ENCODE measurements at places on chromosomes 7 and 10. TPM values are rescaled to one million over a fixed set of nuclear protein-coding genes. Genes with fewer than 3 reads are reported as not detected.

TAS2R4 gene
- total RNA-seq = 0.74 TPM

TAS2R38 gene
- not detected for total RNA-seq

GIMAP5 gene
- total RNA-seq = 103 TPM

HDAC9 gene
- total RNA-seq = 11.3 TPM

CALML5 gene
- not detected for total RNA-seq

ICA1 gene
- 51.3 TPM for total RNA-seq

FAM237B gene
- not detected for total RNA-seq

- DNase-seq = no peak
Observed at GRCh38 chr7:2774935-2775334, 69.2 kb downstream of the GNA12 start.

GRCh38 chr7:44383566-44383965 is 58.2 kb upstream of the CAMK2B start:
- no peak for DNase-seq

GRCh38 chr7:27700501-27700900 is 37.8 kb upstream of the HIBADH start:
- DNase-seq = no peak

DNA sequence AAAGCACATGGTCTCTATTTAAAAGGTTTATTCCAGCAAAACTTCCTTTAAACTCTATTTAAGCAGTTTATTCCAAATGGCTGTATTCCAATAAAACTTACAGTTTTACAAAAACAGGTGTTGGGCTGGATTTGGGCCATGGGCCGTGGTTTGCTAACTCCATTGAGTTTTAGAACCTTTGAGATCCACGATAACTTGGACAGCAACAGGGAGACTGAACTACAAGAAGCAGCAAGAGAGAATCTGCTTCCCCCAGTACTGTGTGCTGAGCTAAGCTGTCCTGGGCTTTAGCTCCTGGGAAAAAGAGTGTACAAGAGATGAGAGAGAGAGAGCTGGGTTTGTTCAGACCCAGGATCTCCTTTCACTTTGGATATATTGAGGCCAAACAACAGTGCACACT is 204.0 kb upstream of the CELF2 start:
- DNase-seq = no peak

GRCh38 chr10:110008518-110009339 is 945 bp downstream of the ADD3 start:
- peak; percentile 65 for DNase-seq

GRCh38 chr10:100775386-100775785 is 30.0 kb downstream of the PAX2 start:
- DNase-seq = no peak

DNA sequence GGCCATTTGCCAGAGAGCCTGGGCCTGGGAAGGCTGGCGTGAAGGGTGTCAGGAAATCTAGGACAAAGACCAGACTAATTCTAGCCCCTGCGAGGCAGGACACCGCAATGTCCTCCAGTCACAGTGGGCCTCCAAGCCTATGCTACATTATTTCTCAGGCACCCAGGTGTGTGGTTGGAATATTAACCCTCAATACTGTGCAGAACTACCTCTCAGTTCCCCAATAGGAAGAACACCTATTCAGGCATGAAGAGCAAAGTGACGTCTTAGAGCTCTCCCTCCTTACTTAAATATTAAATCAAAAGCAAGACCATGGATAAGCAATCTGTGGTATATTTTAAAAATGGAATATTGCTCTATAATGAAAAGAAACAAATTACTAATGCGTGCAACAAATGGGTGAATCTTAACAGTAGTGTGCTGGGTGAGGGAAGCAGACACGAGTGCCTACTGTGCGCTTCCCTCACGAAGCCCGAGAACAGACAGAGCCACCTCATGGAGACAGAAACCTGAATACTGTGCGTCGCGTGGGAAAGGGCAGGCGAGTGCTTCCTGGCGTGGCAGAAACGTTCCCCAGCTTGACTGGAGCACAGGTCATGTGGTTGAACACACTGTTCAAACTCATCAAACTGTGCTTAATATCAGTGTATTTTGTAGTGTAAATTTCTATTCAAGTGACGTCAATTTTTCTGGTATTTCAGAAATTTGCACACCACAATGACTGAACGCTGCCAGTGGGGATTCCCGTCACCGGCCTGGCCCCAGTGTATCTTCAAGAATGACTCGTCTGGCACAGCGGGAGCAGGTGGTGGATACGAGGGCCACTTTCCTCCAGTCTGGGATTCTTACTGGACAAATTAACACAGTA is 15.5 kb upstream of the PTPRN2 start:
- DNase-seq = no peak

DNA sequence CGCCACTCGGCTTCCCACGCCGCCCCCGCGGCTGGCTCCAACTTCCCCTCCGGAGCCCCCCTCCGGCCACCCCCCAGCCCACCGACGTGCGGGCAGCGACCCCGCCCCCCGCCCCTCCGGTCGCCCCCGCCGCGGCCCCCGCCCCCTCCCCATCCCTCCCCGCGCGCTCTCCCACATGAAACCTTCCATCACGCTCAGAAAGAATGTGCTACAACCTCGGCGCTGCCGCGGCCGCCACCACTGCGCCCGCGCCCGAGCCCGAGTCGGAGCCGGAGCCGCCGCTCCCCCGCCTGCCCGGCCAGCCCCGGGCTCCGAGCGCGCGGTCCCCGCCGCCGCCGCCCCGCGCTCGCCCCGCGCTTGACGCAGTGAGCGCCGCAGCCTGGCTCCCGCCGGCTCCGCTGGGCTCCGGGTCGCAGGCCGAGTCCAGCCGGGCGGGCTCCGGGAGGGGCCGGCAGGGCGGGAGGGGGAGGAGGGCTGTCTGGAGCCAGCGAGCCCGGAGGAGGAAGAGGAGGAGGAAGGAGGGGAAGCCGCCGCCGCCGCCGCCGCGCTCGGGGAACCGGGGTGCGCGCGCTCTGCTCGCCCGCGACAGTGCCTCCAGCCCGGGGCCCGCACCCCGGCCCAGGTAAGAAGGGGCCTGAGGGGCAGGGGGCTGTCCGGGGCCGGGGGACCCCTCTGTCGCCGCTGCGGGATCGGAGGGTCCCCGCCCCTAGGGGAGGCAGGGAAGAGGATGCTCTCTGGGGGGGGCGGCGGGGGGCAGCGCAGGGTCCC is 4.3 kb upstream of the ELFN1 start:
- peak; percentile 87 for DNase-seq

DNA sequence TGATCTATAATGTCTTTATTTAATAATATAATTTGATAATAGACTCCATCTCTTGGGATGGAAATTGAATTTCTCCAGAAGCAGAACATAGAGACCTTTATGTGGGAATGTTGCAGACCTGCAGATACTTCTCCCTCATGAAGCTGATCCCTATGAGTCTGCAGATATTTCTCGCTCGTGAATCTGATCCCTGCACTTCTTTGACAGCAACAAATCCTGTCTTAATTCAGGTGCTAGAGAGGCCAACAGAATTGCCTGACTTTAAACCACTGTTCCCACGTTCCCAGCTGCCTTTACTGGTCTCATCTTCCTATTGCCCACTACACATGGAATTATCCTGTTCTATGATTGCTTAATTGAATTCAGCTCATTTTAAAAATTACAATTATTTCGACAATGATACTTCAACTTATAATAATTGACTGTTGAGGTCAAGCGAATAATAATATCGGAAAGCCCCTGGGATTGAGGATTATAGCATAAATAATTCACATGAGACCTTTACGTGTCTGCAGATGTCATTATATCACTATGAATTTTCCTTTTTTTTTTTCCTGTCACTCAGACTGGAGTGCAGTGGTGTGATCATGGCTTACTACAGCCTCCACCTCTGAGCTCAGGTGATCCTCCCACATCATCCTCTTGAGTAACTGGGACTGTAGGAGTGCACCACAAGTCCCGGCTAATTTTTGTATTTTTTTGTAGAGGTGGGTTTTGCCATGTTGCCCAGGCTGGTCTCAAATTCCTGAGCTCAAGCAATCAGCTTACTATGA is 486.4 kb upstream of the ADARB2 start:
- DNase-seq = no peak

DNA sequence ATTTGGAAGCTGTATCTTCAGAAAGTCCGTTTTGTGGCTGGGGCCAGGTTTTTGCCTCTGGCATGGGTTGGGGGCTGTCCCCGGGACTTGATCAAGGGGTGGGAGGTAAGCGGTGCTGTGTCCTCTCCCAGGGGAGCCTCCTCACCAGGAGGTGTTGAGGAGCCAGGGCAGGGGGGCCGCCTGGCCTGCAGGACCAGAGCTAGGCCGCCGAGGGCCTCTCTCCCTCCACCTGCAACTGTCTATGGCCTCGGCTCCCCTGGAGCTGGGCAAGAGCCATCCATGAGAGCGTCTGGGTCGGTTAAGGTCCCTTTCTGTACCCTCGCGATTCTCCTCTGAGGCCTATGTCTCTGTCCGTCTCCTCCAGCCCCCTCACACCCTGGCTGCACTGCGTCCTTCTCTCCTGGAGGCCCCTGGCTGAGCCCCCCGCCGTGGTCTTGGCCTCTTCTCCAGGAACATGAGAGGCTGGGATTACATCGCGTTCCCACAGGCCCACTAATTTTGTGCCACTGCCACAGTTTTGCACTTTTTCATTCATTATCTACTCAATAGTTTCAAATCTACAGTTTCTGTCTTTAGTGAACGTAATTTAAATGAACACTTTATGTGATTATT is 20.6 kb downstream of the CALML5 start:
- no peak for DNase-seq

DNA sequence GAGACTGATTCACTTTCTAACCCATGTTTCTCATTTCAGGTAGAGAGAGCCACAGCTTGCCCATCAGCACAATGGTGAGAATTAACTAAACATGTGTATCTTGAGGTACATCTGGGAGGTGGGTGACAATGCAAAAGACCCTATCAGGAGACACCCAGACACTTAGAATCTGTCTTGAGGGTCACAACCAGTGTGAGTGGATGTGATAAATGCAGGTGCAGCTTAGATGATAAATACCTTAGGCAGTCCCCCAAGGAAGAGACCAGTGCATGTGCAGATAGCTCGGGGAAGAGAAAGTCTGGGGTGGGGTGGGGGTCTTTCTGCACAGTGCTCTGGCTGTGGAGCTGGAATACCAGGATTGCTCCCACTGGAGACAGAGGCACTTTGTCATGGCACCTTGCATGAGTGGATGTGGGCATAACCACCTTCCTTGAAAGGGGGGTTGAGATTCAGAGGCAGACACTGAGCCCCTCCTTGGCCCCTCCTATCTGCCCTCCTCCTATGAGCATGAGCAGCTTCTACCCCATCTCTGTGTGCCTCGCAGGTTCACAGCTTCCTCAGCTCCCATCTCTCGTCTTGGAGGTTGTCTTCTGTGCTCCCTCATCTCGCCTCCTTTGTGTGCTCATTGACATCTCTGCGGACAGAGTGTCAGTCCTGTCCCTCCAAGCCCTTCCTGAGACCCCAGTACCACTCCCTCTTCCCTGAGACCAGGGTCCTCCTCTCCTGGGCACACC is 349.8 kb downstream of the TCERG1L start:
- DNase-seq = no peak

DNA sequence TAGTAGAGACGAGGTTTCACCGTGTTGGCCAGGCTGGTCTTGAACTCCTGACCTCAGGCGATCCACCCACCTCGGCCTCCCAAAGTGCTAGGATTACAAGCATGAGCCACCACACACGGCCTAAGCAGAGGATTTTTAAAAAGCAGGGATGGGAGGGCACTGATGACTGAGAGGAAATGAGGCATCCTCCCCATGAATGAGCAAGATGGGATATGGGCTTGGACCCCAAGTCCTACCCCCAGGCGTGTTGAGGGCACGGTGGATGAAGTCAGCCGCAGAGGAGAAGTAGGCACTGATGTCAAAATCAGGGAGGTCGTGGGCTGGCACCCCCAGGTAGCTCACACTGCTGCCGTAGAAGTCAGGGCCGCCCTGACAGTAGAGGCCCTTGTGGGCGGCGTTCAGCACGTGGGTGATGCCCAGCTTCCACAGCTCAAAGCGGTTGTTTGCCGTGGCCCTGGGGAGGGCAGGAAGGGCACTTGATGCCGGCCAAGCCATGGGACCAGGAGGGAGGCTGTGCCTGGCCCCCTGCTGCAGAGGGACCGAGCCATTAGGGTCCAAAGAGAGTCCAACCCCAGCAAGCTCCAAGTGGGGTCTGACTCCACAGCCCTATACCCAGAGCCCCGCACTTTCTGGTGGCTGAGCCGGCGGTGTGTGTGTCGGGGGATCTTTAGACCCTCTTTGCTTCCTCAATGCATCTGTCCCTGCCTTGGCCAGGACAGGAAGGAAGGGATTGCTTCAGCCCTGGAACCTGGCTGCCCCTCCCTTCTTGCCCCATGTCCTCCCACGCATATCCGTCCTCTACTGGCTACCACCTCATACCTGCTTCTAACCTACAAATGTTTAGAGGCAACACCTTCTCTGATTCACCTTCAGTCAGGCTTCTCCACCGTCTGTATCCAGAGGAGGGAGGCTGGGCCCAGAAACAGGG is 3.4 kb upstream of the SAMD8 start:
- DNase-seq = peak; percentile 47

DNA sequence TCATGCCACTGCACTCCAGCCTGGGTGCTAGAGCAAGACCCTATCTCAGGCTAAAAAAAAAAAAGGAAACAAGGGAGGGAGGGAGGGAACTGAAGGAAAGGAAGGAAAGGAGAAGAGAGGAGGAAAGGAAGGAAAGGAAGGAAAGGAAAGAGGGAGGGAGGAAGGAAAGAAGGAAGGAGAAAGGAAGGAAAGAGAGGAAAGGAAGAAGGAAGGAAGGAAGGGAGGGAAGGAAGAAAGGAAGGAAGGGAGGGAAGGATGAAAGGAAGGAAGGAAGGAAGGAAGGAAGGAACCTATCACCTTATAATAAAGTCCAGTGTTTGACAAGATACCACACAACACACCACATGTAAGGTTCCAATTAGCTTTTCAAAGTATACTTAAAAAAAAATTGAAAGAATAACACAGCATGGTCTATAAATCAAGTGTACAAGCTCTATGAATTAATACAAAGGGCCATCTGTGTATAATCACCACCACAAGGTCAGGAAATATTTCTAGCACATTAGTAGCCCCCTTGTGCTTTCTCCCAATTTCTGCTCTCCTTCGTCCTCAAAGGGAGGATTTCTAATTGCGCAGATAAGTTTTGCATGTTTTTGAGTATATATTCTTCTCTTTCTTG is 26.4 kb downstream of the RNF216 start:
- DNase-seq = no peak

GRCh38 chr10:103620352-103620740 is 126.8 kb downstream of the NEURL1 start:
- DNase-seq = no peak

DNA sequence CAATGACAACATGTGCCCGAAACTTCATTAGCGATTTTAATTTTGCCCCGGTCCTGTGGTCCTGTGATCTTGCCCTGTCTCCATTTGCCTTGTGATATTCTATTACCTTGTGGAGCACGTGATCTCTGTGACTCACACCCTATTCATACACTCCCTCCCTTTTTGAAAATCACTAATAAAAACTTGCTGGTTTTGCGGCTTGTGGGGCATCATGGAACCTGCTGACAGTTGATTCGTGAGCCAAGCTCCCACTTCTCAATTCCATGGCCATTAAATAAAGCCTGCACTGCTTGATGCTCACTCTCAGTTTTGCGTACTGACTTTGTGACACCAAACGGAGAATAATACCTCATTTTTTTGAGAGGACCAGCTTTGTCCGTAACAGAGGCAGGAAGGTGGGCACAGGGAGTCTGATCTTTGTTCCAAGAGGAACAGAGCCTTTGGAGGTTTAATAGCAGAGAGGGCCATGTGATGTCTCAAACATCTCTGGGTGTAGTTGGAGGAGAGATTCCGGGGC is 3.8 kb upstream of the ADAMTS14 start:
- no peak for DNase-seq
